ENCODE measurements at places on chromosomes 16 and 17.

- DNase-seq: no peak
These were observed 225.9 kb upstream of the EEF2KMT start for GRCh38 chr16:5323284-5324141.

- DNase-seq: no peak
These were observed 40.7 kb downstream of the FOXK2 start for GRCh38 chr17:82560252-82560642.

GRCh38 chr17:38742411-38743308 lies 5.5 kb downstream of the PCGF2 start:
- peak; percentile 89 for DNase-seq

DNA sequence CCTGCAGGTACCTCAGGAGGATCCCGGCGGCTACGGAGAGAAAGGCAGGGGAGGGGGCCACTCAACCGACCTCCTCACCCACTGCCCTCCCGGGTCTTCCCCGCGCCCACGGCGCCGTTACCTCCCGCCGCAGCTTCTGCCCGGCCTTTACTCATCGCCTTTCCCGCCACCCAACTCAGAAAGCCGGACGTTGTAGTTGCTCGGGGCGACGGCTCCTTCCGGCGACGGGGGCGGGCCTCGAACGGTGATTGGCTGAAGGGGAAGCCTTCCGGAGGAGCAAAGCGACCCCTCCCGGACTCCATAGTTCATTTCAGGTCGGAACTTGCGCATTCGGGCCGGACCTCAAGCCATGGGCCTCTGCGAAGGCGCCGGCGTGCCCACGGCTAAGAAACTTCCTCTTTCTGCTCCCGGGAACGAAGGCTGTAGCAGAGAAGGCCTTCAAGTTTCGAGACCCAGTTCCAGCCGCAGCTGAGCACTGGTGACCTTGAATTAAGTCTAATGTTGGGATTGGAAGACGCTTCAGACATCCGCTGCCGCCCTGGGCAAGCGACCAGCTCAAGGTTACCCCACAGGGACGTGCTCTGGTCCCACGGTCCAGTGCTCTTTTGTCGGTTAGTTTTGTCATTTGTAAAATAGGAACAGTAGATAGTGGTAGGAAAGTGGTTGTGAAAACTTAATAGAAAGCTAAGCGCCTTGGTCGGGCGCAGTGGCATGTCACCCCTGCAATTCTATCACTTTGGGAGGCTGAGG lies at the start of gene PSMC3IP:
Gene PSMC3IP (minus strand): TSS at position 198 of the 750 bp plus-strand sequence. CDS start 43 bp downstream, at position 155.
- DNase-seq: peak; percentile 92

DNA sequence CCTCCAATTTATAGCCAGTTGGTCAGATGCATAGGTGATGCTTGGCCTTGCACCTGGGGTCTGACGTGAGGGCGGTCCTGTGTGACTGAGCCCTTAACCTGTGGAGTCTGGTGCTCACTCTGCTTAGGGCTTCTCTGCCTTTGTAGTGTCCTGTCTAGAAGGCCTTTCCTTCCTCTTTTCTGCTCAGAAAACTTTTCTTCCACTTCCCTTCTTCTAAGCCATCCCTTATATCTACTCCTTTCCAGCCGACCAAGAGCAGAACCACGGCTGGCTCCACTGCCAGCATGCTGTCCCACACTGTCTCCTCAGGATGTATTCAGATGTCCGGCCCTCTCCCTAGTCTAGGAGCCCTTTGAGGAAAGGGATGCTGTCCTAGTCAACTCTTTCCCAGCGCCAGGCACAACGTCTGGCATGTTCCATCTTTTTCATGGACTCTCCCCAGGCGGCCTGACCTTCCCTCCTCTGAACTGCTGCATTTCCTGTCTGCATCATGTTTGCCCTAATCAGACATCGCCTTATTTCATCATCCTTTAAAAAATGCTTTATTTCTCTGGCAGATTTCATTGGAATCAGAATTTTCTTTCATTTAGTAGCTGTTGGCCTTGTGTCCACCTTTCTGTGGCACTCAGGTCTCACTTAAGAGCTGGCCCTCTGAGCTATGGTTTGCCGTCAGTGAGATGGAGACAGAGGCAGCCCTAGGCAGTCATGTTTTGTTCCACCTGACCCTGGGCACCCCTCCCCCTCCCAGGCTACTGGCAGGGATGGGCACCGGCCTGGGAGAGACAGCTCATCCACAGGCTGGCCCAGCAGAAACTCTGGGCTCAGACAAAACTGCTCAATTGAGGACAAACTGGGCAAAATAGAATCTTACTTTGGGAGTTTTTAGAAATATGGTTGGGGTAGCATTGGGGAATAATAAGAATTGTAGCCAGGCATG lies 15.5 kb upstream of the BRCA1 start:
- no peak for DNase-seq

DNA sequence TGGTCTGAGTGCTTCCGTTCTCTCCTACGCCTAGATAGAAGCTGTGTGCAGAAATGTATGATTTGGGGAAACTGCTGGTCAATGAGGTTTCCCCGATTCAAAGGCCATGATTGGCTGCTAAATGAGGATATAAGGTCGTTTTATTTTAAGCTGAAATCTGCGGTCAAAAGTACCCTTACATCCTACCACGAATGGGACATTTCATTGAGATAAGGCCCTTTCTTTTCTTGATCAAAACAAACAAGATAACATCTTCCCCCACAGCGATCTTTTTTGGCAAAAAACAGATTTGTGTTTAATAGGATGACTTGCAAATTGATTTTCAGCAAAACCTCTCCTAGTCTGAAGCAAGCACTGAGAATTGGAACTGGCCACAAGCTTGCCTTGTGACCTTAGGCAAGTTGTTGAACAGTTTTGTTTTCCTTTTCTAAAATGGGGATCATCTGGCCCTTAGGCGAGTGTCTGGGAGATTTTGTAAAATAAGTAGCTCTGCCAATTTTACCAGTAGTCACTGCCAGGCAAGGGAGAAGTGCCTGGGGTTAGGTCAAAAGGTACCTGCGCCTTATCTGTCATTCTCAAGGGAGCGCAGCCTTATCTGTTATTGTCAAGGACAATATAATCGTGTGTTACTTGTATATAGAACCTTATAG lies 635 bp downstream of the SCPEP1 start:
- no peak for DNase-seq

- DNase-seq: peak; percentile 8
These were observed 843 bp downstream of the ZNF174 start for GRCh38 chr16:3401719-3402397.

Measured in fibroblast of upper back skin (primary cell).